Stimulated activated CD4-positive, alpha-beta T cell treated with anti-CD3 and anti-CD28 coated beads, Interleukin-1b, Interleukin-23, amount 100 ng/mL, for 1 hour (primary cell): ENCODE measurements at places on chromosomes 13 and 19.

GRCh38 chr13:98272549-98272948 is 95.5 kb upstream of the RNF113B start:
- no peak for DNase-seq

GRCh38 chr13:95474992-95475391 is 77.5 kb upstream of the CLDN10 start:
- DNase-seq, result no peak

DNA sequence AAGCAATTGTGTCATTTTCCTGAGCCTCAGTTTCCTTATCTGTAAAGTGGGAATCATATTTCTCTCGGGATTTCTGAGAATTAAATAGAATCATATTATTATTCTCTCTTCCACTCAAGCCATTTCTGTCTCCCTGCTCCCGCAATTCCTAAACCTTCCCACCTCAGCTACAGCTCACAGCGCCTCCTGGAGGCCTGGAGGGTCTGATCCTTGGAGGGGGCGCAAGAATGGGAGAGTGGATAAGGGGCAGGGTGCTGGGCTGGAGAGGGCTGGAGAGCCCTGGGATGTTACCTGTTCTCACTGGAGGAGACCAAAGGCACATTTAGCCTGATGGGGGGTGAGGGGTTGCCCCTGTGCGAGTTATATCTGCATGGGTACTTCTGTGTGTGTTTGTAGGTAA is 31.1 kb upstream of the CYP2S1 start:
- no peak for DNase-seq

DNA sequence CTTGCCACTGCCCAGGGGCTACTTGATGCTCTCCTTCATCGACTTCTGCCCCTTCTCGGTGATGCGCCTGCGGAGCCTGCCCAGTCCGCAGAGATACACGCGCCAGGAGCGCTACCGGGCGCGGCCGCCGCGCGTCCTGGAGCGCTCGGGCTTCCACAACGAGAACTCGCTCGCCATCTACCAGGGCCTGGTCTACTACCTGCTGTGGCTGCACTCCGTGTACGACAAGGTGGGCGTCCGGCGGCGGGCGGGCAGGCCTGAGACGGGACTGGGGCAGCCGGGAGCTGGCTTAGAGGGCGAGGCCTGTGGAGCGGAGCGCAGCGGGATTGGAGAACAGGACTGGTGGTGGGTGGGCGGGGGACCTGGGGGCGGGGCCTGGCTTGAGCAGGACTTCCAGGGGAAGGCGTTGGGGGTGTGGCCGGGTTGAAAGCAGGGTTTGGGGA is 12.7 kb upstream of the PSMD8 start:
- peak; percentile 45 for DNase-seq

DNA sequence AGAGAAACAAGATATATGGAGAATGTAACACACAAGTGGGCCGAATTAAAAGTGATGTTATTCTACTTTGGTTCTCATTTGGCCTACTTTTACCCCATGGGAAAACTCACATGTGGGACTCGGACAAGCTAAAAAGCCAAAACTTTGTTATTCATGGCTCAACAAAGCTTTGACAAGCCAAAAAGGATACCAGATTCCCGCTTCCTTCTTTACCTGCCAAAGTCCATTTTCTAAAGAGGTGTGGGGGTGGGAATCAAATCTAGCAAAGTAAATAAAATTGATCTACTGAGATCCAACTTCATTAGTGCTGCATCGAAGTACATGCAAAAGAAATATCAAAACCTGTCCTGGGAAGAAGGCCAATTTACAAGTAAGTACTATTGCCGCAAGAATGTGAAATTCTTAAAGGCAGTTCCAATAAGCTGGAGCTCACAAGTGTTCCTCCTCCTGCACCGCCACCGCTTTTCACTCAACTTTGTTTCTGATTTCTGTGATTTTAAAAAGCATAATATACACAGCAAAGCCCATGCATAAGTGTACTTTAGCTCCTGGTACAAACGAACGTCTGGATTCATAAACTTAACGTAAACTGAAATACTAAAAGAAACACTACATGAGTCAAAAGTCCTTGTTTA is 1.1 kb downstream of the LNX2 start:
- no peak for DNase-seq

DNA sequence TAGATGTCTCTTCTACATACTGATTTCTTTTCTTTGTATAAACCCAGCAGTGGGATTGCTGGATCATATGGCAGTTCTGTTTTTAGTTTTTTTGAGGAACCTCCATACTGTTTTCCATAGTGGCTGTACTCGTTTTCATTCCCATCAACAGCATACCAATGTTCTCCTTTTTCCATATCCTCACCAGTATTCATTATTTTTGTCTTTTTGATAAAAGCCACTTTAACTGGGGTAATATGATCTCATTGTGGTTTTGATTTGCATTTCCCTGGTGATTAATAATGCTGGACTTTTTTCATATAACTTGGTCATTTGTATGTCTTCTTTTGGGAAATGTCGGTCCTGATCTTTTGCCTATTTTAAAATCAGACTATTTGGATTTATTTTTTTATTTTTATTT is 108.5 kb downstream of the PAN3 start:
- no peak for DNase-seq
